GM23248 (cell line): ENCODE measurements at places on chromosomes 6 and 20. TPM values are rescaled to one million over a fixed set of nuclear protein-coding genes. Genes with fewer than 3 reads are reported as not detected.

Gene SIM1
- 1.6 and 4.9 TPM in 2 replicates for total RNA-seq

Gene TP53TG5
- total RNA-seq, result not detected in 2 replicates

- H3K27me3 ChIP-seq, result no peaks in the 10 kb centered on the region
- H3K36me3 ChIP-seq, result no peaks in the 10 kb centered on the region
- H3K27ac ChIP-seq, result no peak overlapping the region
Measured at GRCh38 chr20:34190679-34191090, 50.5 kb upstream of the ASIP start.

DNA sequence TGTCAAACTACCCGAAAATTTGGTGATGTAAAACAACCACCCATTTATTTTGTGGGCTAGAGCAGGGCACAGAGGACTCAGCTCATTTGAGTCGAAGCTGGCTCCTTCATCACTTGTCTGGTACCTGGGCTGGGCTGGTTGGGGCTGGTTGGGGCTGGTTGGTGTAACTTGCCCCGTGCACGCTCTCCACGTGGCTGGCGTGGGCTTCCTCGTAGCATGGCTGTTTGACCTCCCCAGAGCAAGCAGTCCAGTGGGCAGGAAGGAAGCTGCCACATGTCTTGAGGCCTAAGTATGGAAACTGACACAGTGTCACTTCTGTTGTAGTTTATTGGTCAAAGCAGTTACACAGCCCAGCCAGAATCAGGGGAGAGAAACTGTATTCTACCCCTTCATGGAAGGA lies 27.1 kb downstream of the BCAS4 start:
- DNase-seq, result no peak
- no peak overlapping the region for H3K27ac ChIP-seq
- H3K27me3 ChIP-seq, result no peaks in the 10 kb centered on the region
- no peak overlapping the region for H3K4me3 ChIP-seq
- peaks cover 21% of the 10 kb centered on the region for H3K4me1 ChIP-seq

DNA sequence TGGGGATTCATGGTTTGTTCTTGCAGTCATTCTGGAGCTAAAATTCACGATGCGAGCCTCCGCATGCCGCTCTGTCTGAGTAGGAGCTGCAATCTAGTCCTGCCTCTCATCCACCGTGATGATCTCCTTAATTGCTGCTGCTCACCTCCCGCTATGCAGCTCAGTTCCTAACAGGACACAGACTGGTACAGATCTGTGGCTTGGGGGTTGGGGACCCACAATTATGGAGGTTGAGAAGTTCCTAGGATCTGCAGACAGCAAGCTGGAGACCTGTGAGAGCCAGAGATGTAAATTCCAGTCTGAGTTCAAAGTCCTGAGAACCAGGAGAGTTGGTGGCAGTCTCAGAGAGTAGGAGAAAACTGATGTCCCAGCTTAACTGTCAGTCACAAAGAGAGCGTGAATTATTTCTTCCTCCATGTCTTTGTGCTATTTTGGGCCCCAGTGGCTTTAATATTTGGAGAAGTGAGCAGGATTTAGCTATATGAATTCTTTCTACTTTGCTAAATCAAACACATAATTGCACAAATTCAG lies 378.7 kb upstream of the MAN1A1 start:
- H3K4me3 ChIP-seq, result no peak overlapping the region
- DNase-seq, result no peak
- H3K27me3 ChIP-seq, result no peaks in the 10 kb centered on the region

GRCh38 chr20:10469599-10469998 lies 34.5 kb downstream of the SLX4IP start:
- H3K4me3 ChIP-seq, result no peak overlapping the region
- H3K27me3 ChIP-seq, result no peaks in the 10 kb centered on the region
- H3K27ac ChIP-seq, result no peak overlapping the region
- H3K4me1 ChIP-seq, result peaks cover 13% of the 10 kb centered on the region
- H3K36me3 ChIP-seq, result no peaks in the 10 kb centered on the region

DNA sequence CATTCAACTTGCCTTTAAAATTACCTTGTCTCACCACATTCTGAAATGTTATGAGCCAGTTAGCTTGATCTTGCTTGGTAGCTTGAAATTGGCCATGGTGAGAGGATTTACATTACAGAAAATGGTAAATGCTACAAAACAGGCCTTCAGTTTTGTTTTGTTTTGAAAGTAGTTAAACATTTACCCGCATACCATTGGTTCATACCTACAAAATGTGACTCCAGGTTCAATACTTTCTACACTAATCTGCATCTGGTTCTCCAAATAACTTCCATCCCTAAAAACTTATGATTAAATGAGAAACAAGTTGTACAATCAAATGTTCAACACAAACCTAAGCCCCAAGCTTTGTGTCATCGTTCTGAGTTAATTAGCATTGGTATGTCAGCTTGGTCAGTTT lies 30.5 kb upstream of the MYBL2 start:
- DNase-seq, result no peak
- no peak overlapping the region for H3K27ac ChIP-seq
- peaks cover 30% of the 10 kb centered on the region for H3K36me3 ChIP-seq
- H3K4me3 ChIP-seq, result no peak overlapping the region
- H3K4me1 ChIP-seq, result no peaks in the 10 kb centered on the region
- H3K27me3 ChIP-seq, result no peaks in the 10 kb centered on the region

DNA sequence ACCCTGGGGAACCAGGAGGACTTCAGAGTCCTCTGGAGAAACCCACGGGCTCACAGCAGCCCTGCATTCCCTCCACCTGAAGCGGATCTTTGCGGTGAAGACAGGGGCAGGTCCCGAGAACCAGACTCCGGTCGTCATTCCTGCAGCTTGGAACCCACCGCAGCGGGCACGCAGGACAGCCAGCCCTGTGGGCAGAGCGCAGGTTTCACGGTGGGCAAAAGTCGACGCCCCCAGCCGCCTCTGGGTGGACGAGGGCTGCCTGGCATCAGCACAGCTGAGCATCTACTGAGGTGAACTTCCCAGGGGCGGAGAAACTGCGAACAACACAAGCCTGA lies 118.3 kb downstream of the PSMB1 start:
- no peak for DNase-seq
- H3K4me3 ChIP-seq, result no peak overlapping the region
- no peak overlapping the region for H3K27ac ChIP-seq
- H3K4me1 ChIP-seq, result peaks cover 6% of the 10 kb centered on the region
- H3K36me3 ChIP-seq, result no peaks in the 10 kb centered on the region

DNA sequence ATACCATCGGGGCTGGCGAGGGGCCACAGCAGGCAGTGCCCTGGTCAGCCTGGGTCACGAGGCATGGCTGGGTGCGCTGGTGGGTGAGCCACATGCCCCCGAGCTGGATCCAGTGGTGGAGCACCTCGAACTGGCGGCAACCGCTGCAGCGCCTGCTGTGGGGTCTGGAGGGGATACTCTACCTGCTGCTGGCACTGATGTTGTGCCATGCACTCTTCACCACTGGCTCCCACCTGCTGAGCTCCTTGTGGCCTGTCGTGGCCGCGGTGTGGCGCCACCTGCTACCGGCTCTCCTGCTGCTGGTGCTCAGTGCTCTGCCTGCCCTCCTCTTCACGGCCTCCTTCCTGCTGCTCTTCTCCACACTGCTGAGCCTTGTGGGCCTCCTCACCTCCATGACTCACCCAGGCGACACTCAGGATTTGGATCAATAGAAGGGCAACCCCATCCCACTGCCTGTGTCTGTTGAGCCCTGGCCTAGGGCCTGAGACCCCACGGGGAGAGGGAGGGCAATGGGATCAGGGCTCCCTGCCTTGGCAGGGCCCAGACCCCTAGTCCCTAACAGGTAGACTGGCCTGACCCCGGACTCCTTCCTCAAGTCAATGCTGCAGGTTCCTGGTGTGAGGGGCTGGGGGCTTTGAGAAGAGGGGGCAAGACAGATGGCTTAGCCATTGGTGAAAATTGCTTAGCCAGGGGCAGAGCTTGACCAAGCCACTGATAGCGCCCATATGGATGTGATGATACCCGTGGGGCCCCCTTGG lies 598 bp downstream of the TMEM239 start:
- H3K27ac ChIP-seq, result no peak overlapping the region
- no peaks in the 10 kb centered on the region for H3K36me3 ChIP-seq
- peaks cover 18% of the 10 kb centered on the region for H3K27me3 ChIP-seq

DNA sequence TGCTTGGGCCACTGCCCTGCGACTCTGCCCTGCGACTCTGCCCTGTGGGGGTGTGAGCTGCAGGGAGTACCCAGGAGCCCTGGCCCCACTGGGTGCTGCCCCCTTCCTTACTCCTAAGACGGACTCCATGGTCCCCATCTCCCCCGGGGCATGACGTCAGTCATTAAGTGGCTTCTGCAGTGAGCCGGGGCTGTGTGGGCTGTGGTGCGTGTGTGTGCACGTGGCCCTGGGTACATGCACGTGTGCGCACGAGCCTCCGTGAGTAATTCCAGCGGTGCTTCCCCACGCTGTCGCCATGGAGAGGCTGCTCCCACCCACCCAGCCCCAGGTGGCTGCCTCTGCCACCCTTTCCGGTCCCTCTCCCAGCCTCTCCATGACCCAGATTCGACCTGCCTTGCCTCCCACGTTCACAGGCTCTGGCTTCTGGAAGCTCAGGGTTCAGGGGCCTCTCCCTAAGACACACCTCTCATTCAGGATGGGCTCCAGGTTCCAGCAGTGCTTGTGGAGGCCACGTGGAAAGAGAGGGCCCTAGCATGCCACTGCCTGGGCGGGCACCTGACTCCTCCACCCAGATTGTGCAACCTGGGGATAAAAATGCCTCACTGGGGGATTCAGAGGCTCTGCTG lies 88.3 kb downstream of the DLGAP4 start:
- no peak overlapping the region for H3K4me3 ChIP-seq
- no peaks in the 10 kb centered on the region for H3K4me1 ChIP-seq
- no peaks in the 10 kb centered on the region for H3K36me3 ChIP-seq
- no peak for DNase-seq

DNA sequence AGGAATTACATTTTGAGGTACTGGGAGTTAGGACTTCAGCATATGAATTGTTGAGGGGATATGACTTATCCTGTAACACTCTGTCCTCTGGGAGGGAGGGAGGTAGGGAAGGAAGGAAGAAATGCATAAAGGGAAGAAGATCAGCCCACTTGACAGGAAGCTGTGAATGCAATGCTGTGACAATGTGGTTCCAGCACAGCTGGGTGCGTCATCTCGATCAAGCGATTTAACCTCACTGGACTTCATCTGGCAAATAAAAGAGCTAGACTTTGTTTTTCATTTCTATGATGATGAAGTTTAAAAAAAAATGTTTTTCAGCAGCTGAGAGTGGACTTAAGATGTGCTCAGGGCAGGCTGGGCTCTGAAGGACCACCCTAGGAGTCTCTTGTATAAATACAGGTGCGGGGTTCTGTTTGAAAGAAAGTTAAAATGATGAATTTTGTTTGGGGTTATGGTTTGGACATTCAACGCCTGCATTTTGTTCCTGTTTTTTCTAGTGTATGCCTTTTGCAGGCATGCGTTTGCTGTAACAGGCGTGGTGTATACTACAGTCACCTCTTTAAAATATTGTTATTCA lies 178.1 kb downstream of the RIMS1 start:
- H3K27me3 ChIP-seq, result peaks cover 10% of the 10 kb centered on the region; the same call in 1 of the 2 replicates
- H3K36me3 ChIP-seq, result no peaks in the 10 kb centered on the region
- no peak overlapping the region for H3K27ac ChIP-seq
- no peaks in the 10 kb centered on the region for H3K4me1 ChIP-seq

GRCh38 chr6:21132856-21133838 lies 460.4 kb upstream of the SOX4 start:
- H3K27ac ChIP-seq, result no peak overlapping the region
- no peak overlapping the region for H3K4me3 ChIP-seq
- no peaks in the 10 kb centered on the region for H3K4me1 ChIP-seq
- DNase-seq, result no peak
- no peaks in the 10 kb centered on the region for H3K36me3 ChIP-seq

DNA sequence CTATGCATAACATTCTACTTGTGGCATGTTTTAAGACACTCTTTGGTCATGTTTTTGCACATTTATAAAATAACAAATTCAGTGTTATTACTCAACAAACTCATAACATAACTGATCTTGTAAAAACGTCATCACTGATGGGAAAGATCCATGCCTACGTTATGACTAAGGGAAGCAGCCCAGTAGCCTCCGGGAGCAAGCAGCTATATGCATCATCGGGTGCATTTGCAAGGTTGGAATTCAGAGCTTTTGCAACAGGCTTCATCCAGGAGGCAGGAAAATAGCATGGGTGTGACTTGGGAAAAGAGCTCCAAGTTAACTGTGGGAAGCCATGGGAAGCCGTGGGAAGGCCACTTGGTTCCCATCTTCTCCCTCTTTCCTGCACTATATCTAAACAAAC lies 271.6 kb upstream of the SGK1 start:
- H3K36me3 ChIP-seq, result no peaks in the 10 kb centered on the region
- H3K27me3 ChIP-seq, result no peaks in the 10 kb centered on the region
- H3K4me1 ChIP-seq, result peaks cover 22% of the 10 kb centered on the region
- peak overlapping the region; percentile 99 for H3K27ac ChIP-seq

GRCh38 chr6:56091159-56091869 lies 156.1 kb downstream of the COL21A1 start:
- no peaks in the 10 kb centered on the region for H3K27me3 ChIP-seq
- peak overlapping the region; percentile 29; the same call in 1 of the 2 replicates for H3K4me3 ChIP-seq
- DNase-seq, result peak; percentile 83

DNA sequence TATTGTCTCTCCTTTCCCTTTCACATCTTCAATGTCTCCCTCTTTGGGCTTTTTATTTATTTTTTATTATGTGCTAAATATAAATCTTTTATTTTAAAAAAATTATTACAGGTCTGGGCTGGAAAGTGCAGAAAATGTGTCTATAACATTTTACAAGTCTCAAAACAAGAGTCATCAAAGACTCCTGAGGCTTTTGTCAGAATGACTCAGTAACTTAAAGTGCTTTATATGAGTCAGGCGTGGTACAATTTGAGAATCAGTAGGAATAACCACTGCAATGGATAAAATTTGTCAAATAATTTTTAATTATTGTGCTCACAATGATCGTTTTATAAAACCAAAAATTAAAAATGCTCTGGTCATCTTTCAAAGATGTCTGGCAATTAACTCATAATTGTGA lies 193.9 kb downstream of the MMUT start:
- no peak overlapping the region for H3K4me3 ChIP-seq
- DNase-seq, result peak; percentile 63
- H3K4me1 ChIP-seq, result no peaks in the 10 kb centered on the region
- no peaks in the 10 kb centered on the region for H3K27me3 ChIP-seq
- H3K27ac ChIP-seq, result no peak overlapping the region
- H3K36me3 ChIP-seq, result no peaks in the 10 kb centered on the region

DNA sequence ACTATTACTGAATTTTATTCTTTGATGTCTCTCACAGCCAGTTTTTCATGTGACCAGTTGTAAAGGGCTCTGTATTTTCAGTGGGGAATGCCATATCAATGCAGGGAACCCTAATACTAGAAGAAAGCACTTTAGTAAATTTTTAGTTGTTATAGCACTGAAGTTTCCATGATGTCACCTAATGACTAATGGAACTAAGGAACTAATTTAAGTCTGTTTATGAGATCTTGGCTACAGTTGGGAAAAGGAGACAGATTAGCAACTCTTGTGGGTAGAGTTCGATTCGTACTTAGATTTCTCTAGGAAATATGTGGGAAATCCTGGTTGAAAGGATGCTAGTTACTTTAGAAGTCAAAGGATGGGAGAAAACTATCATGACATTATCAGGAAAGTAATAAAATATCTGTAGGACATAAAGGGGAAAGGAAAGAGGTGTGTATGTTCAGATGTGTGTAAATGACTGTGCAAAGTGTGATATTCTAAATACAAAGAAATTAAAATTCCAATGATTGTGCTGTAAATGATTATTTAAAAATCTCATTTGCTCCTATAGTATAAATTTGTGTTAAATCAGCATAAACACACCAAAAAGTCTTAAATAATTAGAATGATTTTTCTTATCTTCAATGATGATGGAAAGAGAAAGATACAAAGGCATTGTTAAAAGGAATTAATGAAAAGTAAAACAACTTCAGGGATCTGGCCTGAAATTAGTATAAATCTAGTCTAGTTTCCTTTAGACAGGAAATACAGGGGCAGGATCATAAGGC lies 103.4 kb downstream of the LRRC1 start:
- H3K4me1 ChIP-seq, result peaks cover 20% of the 10 kb centered on the region
- no peak overlapping the region for H3K4me3 ChIP-seq
- H3K36me3 ChIP-seq, result no peaks in the 10 kb centered on the region
- no peak overlapping the region for H3K27ac ChIP-seq
- no peaks in the 10 kb centered on the region for H3K27me3 ChIP-seq
